ENCODE measurements at places on chromosomes 2 and 18.

DNA sequence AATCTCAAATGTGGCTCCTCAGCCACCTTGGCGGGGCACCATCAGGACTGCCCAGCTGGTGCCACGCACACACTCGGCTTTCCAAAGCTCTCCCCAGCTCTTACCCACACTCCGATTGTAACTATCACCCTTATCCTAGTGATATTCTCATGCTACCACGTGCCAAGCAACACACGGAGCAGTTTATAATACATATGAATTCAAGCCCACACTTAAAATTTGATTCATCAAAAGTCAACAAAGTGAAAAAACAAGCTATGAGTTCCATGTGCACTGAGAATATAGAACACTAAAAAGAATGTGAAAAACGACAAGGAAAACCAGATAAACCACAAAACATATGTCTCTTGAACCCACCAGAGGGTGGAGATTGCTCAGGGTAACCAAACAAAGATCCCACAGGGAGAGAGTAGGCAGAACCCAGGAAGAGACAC lies 31.6 kb downstream of the LONRF2 start:
- no peak for DNase-seq

- DNase-seq, result no peak
These were observed 246.5 kb downstream of the GBX2 start for GRCh38 chr2:235921508-235922191.

DNA sequence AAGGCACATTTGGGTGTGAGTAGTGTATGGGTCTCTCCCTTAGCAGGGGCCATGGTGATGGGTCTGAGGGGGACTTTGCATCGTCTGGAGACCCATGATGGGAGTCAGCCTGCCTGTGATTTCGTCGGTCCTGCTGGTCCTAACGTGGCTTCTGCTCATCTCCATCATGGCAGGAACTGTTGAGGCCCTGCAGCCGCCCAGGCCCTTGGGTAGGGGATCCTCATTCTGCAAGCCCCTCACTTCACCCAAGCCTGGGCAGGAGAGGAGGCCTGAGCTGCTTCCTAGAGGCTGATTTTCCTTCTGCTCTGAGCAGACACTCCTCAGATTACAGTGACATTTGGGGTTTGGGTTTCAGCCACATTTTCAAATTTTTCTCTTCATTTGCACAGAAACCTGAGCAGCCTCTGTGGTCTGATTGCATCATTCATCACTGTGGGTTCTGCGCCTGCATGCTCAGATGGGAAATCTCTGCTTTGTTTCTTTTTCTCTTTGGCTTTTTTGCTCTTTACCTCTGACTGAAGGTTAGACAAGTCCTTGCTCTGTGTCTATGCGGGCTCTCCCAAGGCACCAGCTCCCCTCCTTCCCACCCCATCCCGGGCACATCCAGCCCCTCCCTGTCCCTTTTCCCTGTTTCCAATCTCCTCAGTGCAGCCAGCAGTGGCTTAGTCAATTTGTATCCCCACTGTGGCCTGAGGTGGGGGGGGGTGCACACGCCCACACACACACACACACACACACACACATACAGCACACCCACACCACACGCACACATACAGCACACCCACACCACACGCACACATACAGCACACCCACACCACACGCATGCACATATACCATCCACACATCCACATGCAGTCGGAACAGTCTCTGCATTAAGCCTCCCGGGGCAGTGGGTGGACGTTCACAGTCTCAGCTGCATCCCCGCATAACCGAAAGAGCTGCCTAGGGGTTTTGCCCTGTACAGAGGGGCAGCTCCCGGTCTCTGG lies 305.4 kb upstream of the HS6ST1 start:
- DNase-seq, result peak; percentile 23

DNA sequence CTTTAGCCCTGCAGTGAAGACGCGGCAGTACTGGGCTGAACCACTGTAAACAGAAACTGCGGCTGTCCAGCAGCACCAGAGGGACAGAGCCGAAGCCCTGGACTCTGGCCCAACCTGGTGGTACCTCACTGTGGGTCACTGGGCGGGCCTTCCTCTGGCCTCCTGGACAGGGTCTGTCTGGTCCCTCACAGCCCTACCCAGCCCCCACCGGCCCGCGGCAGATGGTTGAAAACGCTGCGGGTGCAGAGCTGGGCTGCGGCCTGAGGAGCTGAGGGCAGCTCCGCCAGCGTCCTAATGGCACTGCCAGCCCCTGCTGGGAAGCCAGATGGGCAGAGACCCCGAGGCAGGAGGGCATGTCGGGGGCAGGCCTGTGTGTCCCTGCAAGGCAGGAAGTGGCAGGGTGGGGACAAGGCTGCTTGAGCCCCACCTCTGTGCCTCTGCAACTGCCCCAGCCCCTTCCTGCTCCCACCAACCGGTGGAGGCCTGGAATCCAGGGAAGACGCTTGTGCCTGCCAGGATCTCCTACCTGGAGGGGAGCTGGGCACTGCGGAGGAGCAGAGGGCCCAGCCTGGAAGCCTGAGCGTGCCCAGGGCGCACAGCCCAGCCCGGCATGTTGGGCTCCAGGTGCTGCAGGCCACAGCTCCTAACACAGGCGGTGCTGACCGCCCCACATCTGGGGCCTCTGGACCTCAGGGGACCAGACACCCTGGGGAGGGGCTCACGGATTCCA lies 36.3 kb downstream of the HS6ST1 start:
- DNase-seq, result no peak

DNA sequence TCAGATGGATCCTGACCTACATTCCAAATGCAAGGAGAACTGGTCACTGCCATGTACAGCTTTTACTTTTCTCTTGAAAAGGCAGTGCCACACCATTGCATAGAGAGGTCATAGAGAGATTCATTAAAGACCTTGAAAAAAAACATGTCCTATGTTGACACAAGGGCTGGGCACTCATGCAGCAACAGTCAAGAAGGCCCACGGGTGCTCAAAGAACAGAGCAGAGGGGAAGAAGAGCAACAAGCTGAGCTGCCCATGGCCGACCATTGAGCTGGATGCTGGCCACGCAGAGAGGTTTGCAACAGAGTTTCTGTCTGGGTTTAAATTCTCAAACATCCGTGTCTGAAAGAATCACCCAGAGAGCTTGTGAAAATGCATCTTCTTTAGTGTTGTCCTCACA lies 99.1 kb downstream of the ADD2 start:
- DNase-seq, result no peak

DNA sequence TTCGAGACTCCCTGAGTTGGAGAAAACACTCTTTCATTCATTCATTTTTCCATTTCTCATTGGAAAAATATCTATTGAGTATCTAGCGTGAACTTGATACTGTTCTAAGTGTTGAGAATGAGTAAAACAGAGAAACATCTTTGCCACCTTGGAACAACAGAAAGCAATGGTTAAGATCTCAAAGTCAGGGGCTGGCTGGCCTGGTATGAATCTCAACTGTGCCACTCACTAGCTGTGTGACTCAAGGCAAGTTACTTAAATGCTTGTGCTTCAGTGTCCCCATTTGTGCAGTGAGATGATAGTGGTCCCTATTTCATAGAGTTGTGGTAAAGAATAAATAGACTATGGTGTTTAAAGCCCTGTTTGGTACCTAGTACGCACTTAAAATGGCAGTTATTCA lies 415.2 kb downstream of the NBAS start:
- peak; percentile 16 for DNase-seq

DNA sequence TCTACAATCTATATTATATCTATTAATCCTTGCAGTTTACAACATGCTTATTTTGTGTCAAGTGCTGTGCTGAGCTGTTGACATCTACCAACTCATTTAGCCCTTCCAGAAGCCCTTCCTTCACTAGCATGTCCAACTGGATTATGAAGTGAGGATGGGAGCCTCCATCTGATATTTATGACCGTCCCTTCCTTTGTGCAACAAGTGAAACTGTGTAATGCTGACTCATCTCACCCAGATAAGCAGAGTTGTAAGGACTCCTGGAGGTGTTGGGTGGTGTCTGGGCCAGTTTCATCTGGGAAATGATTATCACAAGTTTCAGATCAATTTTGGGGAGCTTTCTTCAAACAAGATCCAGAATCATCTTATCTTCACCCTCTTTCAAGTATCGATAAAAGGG lies 156.6 kb upstream of the ETAA1 start:
- DNase-seq, result no peak

GRCh38 chr2:44191739-44192138 lies 23.1 kb downstream of the PPM1B start:
- DNase-seq, result no peak

- DNase-seq, result peak; percentile 29
These were observed 86.0 kb downstream of the DTNB start for GRCh38 chr2:25587361-25587760.

DNA sequence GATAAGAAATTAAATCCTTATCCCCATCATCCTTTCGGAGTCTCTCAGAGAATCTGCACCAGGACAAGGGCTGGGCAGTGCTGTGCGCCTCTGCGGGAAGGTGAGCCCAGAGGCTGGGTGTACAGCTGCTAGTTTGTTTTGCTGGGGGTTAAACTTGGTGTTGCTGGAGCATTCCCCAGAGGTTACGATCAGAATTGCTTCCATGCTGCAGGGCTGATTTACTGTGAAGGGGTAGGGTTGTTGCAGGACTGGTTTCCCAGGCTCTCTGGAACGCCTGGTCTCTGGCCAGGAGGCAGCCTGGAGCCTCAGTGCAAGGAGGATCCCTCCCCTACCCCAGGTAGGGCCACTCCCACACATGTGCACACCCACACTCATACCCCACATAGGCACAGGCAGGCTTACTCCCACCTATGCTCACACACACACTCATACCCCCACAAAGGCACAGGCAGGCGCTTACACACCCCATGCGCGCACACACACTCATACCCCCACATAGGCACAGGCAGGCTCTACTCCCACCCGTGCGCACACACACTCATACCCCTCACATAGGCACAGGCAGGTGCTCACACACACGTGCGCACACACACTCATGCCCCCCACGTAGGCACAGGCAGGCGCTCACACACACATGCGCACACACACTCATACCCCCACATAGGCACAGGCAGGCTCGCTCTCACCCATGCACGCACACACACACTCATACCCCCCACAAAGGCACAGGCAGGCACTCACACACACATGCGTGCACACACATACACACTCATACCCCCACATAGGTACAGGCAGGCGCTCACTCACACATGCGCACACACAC lies 11.3 kb downstream of the CNNM4 start:
- no peak for DNase-seq

GRCh38 chr2:74741629-74742028 lies 87.6 kb downstream of the SEMA4F start:
- DNase-seq, result no peak

GRCh38 chr18:58779529-58779928 lies 85.1 kb upstream of the ZNF532 start:
- DNase-seq, result no peak

GRCh38 chr2:67067656-67068055 lies 329.5 kb upstream of the ETAA1 start:
- no peak for DNase-seq

DNA sequence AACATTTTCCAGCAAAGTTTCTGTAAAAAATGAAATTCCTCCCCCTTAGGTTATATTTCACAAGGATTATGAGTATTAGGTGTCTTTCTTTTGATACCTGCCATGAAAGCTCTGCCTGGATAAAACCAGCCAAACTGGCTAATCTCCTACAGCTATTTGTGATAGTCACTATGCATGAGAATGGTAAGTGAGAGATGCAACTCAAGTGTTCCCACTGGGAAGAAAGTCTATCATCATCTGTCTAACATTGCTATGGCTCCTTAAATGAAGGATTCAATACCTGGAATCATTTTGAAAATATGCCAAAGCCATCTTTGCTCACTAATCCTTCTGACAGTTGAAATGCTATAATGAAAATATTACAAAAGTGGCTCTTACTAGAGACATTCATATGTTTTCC lies 339.9 kb upstream of the LRRTM4 start:
- DNase-seq, result no peak

GRCh38 chr2:209523867-209524266 lies 100.0 kb downstream of the MAP2 start:
- DNase-seq, result no peak

- no peak for DNase-seq
These were observed 4.1 kb upstream of the PTPN18 start for GRCh38 chr2:130351711-130352110.

- DNase-seq, result no peak
These were observed 107.7 kb downstream of the HDAC4 start for GRCh38 chr2:239292959-239293774.

DNA sequence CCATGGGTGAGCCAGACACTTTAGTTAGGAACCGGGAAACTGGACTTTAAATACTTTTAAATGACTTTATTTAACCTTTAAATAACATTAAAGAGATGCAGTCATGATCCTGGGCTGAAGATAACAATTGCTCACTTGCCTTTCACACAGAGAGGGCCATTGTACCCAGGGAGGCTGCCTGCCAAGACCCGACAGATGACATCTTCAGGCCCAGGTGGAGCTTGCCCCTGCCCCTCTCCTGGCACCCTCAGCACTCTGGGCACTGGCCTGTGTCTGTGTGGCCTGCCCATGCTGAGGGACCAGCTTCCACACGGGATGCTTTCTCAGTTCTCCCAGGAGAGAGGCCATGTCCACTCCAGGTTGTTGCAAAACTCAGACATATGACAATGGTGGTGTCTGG lies 216.4 kb upstream of the MYT1L start:
- DNase-seq, result no peak

GRCh38 chr2:226609366-226609765 lies 190.3 kb downstream of the IRS1 start:
- no peak for DNase-seq
